Stimulated activated memory B cell treated with anti-CD40 and anti-IgM and Interleukin-4, amounts not matched to agents 10 μg/mL and 1 μg/mL and 100 μg/mL, for 72 hours (primary cell): ENCODE measurements at places on chromosomes 16 and 17.
A peak's percentile ranks its signal among the peaks of the same experiment; 100 is the strongest.

- peaks cover 75% of the 10 kb centered on the region for H3K36me3 ChIP-seq
- H3K27me3 ChIP-seq: no peaks in the 10 kb centered on the region
- no peak overlapping the region for H3K27ac ChIP-seq
- no peak overlapping the region for H3K4me3 ChIP-seq
Observed at GRCh38 chr17:37123941-37124820, 175.4 kb downstream of the AATF start.

GRCh38 chr17:58305626-58306025, 23.0 kb downstream of the TSPOAP1 start:
- H3K36me3 ChIP-seq: no peaks in the 10 kb centered on the region
- H3K27ac ChIP-seq: no peak overlapping the region

DNA sequence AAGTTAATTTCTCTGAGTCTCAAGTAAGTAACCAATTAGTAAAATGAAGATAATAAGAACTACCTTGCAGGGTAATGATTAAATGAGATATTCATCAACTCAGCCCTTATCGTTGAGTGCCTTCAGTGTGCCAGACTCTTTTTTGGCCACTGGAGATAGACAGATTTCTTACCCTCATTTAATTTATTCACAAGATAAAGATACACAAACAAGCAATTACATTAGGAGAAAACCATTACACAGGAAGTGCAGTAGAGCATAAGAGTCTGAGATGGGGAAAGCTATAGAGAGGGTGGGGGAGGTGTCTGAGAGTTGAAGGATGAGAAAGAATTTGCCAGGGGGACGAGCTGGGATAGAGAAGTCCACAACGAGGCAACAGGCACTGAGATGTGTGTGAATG, 72.5 kb upstream of the BCAR1 start:
- H3K27ac ChIP-seq: no peak overlapping the region
- H3K27me3 ChIP-seq: peaks cover 56% of the 10 kb centered on the region
- H3K36me3 ChIP-seq: peaks cover 39% of the 10 kb centered on the region
- H3K4me3 ChIP-seq: no peak overlapping the region
- ATAC-seq: no peak

DNA sequence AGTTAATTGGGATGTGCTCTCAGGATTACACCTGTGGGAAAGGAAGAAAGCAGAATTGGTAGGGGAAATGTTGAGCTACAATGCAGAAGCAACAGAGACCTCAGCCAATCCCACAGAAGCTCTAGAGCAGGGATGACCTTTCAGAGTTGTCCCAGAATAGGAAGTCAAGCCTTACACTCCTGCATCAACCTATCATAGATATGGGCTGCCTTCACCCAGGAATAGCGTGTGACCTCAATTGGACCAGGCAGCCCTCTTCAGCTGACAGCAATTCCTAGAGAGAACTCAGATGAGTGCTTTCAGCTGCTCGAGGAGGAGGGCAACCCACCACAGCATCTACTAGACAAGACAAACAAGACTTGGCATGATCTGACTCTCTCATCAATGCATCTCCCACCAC, 189.7 kb downstream of the TMEM132E start:
- peaks cover 30% of the 10 kb centered on the region for H3K27me3 ChIP-seq
- H3K36me3 ChIP-seq: no peaks in the 10 kb centered on the region
- H3K27ac ChIP-seq: no peak overlapping the region
- ATAC-seq: no peak

DNA sequence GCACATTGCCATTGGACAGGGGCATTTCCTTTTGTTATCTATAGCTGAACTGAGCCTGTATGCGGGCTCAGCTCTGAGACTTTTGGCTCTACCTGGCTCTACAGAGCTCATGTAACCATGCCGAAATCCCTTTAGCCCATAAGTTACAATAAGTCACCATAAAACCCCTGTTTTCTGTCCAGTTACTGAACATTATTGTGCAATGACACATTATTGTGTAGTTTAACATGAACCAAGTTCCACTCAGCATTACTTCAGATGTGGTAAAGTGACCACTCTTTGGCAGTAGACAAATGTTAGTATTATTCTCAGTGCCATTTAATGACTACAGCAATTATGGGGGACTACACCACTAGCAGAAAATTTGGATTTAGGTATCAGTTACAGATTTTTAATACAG, 65.4 kb upstream of the RASL10B start:
- H3K27me3 ChIP-seq: no peaks in the 10 kb centered on the region
- H3K4me1 ChIP-seq: no peaks in the 10 kb centered on the region
- no peak for ATAC-seq

- no peak overlapping the region for H3K27ac ChIP-seq
- no peak overlapping the region for H3K4me3 ChIP-seq
- no peaks in the 10 kb centered on the region for H3K36me3 ChIP-seq
- peaks cover 8% of the 10 kb centered on the region for H3K4me1 ChIP-seq
- no peak for ATAC-seq
Observed at GRCh38 chr16:10579575-10579964, 828 bp downstream of the EMP2 start.

DNA sequence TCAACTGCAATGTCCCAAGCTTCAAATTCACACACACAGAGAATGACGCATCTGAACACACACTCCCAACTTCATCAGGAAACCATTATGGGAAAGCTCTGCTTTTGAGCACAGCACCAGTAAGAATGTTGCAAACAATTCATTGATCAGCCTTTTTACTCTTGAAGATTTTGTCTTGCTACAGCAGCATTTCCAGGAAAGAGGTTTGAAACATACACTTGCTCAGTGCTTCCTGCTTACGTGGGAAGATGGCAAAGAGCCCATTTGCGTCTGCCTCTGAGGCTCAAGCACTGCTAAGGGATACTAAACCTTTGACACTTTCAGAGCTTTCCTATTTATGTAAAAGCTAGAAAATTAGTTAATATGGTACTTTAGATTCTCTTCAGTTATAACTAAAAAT, 77.2 kb upstream of the MON1B start:
- no peak overlapping the region for H3K27ac ChIP-seq
- no peaks in the 10 kb centered on the region for H3K36me3 ChIP-seq
- no peaks in the 10 kb centered on the region for H3K4me1 ChIP-seq
- peaks cover 11% of the 10 kb centered on the region for H3K27me3 ChIP-seq
- no peak for ATAC-seq

DNA sequence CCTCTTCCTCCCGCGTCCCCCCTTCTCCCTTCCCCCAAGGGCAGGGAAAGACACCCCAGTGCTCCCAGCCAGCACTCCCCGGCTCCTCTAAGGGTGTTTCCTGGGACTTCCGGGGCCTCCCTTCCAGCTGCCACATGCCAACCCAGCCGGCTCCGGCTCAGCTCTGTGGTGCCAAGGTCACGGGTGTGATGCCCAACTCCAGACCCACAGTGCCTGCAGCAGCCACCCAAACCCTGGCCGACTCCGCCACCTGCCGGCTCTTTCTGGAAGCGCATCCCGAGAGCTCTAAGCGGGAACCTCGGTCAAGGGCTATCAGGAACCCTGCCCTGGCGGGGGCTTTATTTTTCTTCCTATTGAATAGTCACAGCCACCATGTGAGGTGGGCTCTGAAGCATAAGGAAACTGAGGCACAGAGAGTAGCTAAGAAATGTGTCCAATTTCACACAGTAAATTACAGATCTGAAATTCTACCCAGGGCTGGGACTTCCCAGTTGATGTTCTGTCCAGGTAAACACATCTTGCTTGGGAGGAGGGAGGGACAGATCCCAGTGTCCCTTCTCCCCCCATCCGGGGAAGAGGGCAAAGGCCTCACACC, 3.3 kb upstream of the PPP1R1B start:
- ATAC-seq: peak; percentile 63

DNA sequence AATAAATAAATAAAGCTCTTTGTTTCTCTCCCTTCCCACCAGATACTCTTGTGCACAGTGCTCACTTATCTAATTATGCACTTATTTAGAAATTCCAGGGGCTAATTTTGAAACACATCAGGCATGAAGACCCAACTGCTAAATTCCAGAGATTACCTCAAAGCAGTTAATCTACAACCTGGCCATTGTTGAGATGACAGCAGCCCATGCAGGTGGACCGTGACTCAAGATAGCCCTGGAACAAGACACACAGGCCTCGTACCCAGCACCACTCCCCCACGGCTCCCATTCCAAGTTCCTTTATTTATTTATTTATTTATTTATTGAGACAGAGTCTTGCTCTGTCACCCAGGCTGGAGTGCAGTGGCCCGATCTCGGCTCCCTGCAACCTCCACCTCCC, 60.1 kb upstream of the NPEPPS start:
- H3K27me3 ChIP-seq: no peaks in the 10 kb centered on the region
- H3K4me3 ChIP-seq: no peak overlapping the region
- ATAC-seq: no peak
- peaks cover 11% of the 10 kb centered on the region for H3K36me3 ChIP-seq

- H3K4me1 ChIP-seq: no peaks in the 10 kb centered on the region
- H3K36me3 ChIP-seq: peaks cover 6% of the 10 kb centered on the region
- H3K4me3 ChIP-seq: no peak within 1 kb of the TSS
- no peak within 1 kb of the TSS for H3K27ac ChIP-seq
- peaks cover 9% of the 10 kb centered on the region for H3K27me3 ChIP-seq
Observed at GRCh38 chr17:67044016-67044772, at the start of gene CACNG1. Gene CACNG1, plus strand, starts transcription at chr17:67044554. Its CDS starts 107 bp downstream, at chr17:67044661.

DNA sequence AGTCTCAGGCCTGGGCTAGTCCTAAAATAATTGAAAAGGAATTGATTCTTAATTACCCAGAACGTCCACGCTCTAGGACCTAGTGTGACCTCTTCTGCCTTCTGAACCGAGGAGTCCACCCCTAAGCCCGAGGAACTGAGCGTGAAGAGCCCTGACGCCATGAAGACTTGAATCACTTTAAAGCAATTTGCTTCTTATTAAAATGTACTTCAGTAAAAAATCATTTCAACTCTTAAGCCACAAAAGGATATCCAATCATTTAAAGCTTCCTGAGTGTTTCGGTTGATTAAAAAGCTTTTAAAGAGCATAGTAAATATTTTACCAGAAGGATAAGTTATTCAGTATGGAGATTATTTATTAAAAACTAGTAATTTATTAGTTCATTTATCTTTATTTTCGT, 11.6 kb downstream of the HSBP1 start:
- ATAC-seq: no peak
- H3K27me3 ChIP-seq: peaks cover 30% of the 10 kb centered on the region
- peaks cover 2% of the 10 kb centered on the region for H3K4me1 ChIP-seq

DNA sequence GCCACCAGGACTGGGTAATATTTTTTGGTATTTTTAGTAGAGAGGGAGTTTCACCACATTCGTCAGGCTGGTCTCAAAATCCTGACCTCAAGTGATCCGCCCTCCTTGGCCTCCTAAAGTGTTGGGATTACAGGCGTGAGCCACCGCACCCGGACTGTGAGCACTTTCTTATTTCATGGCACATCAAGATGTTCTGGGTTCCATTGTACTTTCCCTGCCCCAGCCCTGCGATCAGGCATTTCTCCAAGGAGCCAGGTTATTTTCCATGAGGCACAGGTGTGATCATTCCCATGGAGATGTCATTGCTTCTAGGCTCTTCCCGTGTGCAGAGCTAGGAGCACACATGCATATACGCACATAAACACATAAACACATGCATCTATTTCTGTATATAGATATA, 2.6 kb upstream of the ANKRD40CL start:
- no peak overlapping the region for H3K27ac ChIP-seq
- H3K36me3 ChIP-seq: no peaks in the 10 kb centered on the region
- H3K4me3 ChIP-seq: no peak overlapping the region

- H3K4me3 ChIP-seq: no peak overlapping the region
- no peak overlapping the region for H3K27ac ChIP-seq
- no peak for ATAC-seq
- H3K27me3 ChIP-seq: peaks cover 37% of the 10 kb centered on the region
Observed at GRCh38 chr16:22970209-22970865, 156.4 kb downstream of the HS3ST2 start.

GRCh38 chr16:7116734-7117133, 215.9 kb upstream of the RBFOX1 start:
- no peak overlapping the region for H3K27ac ChIP-seq
- H3K4me1 ChIP-seq: no peaks in the 10 kb centered on the region
- H3K36me3 ChIP-seq: no peaks in the 10 kb centered on the region
- no peak for ATAC-seq
- H3K4me3 ChIP-seq: no peak overlapping the region

DNA sequence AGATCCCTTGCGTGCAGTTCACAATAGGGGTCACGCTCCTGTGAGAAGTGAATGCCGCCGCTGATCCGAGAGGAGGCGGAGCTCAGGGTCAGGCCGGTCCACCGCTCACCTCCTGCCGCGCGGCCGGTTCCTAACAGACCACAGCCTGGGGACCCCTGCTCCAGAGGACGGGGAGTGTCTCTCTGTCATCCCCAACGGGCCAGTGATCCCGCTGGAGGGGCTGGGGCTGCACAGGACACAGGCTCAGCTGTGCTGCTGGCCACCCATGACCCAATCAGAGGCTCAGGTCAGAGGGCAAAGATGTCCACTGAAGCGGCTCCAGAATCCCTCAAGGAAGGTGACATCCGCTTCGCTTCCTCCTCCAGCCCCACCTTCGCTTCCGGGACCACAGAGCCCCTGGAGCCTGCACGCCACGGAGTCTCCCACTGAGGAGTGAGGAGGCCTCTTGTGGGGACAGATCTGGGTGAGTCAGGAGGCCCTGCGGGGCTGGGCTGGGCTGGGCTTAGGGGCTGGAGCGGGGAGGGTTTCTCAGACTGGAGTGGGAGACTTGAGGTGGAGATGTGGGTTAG, 115.4 kb downstream of the METRNL start:
- no peaks in the 10 kb centered on the region for H3K36me3 ChIP-seq
- no peak overlapping the region for H3K4me3 ChIP-seq
- peaks cover 29% of the 10 kb centered on the region for H3K4me1 ChIP-seq
- no peak for ATAC-seq
- H3K27ac ChIP-seq: peak overlapping the region; percentile 27

DNA sequence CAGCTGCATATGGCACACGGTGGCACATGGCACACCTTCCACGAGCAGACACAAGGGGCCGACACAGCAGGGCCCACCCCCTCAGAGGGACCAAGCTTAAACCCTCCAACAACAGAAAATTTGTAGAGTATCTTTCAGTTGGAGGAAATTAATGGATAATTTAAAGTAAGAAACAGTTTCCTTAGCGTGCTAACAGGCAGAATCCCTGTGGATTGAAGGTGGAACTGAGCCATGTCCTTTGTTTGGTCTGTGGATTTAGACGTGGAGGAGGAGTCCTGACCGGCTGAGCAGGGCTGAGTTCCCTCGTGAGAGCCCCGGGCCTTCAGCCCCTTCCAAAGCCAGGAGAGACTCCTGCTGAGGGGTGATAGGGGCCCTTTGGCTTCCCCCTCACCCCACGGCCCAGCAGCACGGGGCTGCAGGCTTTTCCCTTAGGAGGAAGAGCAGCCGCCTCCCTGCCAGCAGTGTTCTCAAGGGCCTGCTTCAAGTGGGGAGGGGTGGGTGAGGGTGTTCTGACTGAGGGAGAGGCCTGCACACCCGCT, 1.4 kb upstream of the CYB561 start:
- no peak for ATAC-seq
- no peaks in the 10 kb centered on the region for H3K36me3 ChIP-seq
- peak overlapping the region; percentile 69 for H3K4me3 ChIP-seq

- no peaks in the 10 kb centered on the region for H3K4me1 ChIP-seq
- no peak for ATAC-seq
- H3K4me3 ChIP-seq: no peak overlapping the region
- peaks cover 42% of the 10 kb centered on the region for H3K27me3 ChIP-seq
- H3K27ac ChIP-seq: no peak overlapping the region
Observed at GRCh38 chr16:75279305-75279704, 27.9 kb upstream of the BCAR1 start.
